ENCODE measurements at places on chromosomes 2 and 18.
A peak's percentile ranks its signal among the peaks of the same experiment; 100 is the strongest.

- DNase-seq, result no peak
Measured at GRCh38 chr18:76052227-76052595, 442.8 kb downstream of the ZNF516 start.

GRCh38 chr2:195472501-195473234 lies 184.4 kb upstream of the SLC39A10 start:
- no peak for DNase-seq

- no peak for DNase-seq
Measured at GRCh38 chr2:217360781-217361482, 501.1 kb upstream of the TNP1 start.

DNA sequence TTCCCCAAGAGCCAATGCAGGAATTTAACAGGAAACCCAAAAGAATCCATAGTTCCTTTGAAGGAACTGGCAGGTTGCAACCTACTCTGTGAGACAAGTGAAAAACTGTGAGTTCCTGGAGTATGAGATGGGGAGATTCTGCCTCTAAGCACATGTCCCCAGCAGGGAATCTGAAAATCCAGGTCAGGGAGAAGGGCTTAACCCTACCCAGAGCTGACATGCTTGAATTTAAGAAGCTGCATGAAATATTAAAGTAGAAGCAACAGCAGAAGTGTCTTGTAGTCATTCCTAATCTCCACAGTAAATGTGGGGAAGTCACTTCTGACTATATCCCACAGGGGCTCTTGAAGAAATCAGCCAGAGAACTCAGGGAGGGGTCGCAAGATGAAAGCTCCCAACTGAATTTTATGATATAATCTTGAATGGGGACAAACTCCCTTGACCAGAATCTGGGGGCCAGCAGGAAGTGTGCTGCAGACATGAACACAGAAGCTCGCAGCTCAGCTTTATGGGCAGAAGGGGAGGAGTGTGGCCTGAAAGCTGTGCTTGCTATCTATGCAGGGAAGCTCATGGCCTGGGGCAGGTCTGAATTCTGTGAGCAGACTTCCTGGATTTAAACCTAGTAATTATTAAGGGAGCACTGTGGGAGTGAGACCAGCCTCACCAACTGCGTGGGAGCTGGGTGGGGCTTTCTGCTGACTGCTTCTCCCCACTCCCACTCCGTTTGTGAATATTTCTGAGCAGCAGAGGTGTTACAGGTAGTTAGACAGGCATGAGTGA lies 184.1 kb upstream of the KYNU start:
- no peak for DNase-seq

DNA sequence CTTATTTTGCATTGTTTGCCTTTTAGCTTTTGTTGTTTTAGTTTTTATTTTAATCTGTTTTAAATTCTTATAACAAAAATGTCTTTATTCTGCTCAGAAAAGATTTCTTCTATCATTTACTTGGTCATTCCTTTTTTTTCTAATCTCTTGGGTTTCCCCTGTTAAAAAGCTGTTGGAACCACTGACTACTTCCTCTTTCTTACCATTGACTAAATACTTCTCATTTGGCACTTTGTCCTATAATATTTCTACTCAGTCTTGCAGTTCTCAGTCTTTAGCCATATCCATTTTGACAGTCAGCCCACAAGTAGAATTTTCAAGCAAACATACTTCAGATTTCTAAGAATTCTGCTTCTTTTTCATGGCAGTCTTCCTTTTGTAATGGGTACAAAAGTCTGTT lies 567.2 kb downstream of the SATB2 start:
- DNase-seq, result no peak

DNA sequence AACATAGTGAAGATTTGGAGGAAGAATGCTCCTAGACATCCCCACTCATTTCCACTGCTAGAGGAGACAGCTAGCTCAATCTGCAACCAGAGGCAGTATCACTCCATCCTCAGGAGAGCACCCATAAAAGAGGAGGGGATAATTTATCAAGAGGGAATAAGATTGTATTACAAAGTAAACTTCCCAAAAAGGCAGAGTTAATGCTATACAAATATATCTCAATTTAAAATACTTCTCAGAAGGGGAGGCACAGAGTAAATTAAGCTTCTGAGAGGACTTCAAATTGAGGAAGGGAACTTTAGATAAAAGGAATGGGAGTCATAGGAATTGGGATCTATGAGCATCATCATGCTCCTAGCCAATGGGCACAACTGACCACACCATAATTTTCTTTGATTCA lies 29.1 kb downstream of the EXOC6B start:
- DNase-seq, result no peak

- no peak for DNase-seq
Measured at GRCh38 chr2:120622886-120623753, 112.5 kb upstream of the GLI2 start.

DNA sequence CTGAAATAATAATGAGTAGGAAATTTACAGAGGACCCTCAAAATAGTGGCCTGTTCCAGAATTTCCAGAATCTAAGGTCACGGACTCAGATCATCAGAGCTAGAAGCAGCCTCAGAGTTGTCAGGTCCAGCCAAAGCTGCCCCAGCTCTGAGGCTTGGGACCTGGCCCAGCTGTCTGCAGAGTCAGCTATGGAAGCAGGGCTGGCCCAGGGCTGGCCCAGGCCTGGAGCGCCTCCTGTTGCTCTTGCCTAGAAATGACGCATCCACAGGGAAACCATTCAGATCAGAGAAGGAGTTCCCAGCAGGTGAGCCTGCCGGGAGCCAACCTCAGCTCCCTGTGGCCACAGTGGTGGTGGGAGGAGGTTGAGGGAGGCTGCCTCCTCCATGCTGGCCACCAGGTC lies 106.7 kb upstream of the ARL4C start:
- no peak for DNase-seq

DNA sequence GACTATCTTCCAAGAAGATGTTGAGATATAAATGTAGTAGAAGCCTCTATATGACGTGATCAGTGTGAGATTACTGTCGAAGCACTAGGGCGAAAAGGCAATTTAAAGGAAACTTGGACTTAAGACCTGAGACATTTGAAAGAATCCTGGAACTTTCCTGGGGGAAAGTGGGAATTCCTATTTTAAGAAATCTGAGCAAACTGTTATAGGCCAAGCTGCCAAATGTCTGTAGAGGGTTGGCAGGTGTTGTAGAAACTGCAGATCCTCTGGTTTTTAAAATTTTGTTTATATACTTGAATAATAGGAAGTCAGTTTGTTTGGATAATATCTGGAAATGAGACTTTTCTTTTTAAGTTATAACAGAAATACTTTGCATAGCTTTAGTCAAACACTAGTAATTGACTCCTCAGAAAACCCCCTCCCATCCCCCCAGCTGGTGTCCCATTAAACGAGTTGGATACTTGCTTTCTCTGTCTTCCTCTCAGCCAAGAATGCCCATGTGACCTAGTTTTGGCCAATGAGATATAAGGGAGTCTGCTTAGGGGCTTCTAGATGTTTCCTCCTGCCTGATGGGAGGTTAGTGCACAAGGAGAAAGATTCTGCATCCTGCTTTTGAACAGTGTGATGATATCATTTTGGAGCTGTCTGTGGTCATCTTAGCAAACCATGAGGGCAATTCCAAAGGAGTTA lies 61.2 kb downstream of the MOGAT1 start:
- DNase-seq, result no peak

GRCh38 chr2:65019675-65020195 lies 30.5 kb downstream of the SLC1A4 start:
- no peak for DNase-seq

DNA sequence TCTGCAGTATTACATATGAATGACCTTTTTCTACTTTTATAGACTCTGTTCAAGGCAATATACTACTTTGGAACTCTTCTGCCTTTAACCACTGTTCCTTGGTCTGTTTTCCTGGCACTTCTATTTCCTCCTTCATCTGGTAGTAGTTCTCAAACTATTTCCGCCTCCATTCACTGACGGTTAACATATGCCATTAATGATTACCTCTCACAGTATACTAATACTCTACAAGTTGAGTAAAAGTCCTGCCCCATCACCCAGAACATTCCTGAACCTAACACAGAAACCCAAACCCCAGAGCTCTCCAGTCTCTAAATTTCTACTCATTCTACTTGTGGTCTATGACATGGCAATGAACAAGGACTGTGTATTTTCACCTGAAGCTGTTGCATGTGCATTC lies 4.5 kb downstream of the GFPT1 start:
- DNase-seq, result no peak

- DNase-seq, result no peak
Measured at GRCh38 chr2:85135660-85135914, 2.4 kb downstream of the TCF7L1 start.

DNA sequence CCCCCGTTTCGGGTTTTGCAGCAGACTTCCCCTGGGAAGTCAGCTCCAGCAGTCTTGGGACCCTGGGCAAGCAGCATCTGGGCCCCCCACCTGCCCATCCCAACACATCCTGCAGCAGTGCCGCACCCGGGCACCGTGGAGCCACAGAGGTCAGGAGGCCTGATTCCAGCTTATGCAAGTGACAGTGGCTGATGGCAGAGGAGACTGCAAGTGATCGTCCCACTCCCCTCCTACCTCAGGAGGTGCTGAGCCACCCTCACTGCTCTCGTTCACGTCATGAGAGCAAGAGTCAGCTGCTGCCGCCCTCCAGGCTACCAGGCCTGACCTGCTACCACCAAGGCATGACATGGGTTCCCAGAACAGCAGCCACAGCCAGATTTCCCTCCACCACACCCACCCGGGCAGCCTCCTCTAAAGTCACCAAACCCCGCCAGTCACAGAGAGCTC lies 18.2 kb downstream of the COX7A2L start:
- no peak for DNase-seq

DNA sequence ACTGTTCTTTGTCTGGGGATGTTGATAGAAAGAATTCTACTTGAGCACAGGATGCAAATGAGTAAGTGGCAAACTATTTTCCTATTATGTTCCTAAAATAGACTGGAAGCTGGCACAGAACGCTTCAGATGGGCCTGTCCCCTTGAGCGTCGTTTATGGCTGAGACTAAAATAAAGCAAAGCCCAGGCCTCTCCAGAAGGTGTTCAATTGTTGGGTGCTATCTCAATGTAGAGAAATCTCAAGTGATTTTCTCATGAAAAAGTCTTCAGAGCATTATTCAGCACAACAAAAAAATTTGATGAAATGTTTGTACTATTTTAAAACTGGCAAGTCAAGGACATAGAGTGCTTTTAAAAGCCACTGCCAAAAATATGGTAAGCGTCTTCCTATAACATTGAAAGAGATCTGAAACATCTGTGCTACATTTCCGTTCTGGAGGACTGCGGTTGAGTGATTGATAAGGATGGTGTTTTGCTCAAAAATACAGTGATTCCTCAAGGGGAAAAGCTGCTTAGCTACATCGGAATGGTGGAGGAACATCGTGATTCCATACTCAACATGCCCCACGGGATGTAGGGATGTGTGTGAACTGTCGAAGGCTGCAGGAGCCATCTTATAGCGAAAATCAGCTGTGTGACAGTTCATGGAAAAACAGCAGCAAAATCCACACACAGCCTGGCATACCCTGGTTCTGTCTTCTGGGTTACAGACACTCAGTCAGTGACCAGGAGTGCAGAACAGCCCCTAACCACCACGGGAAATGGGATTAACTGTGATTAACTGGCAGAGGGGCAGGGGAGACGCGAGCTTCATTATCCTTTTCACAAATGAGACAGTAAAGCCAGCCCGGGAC lies 10.4 kb upstream of the LRRFIP1 start:
- DNase-seq, result no peak

DNA sequence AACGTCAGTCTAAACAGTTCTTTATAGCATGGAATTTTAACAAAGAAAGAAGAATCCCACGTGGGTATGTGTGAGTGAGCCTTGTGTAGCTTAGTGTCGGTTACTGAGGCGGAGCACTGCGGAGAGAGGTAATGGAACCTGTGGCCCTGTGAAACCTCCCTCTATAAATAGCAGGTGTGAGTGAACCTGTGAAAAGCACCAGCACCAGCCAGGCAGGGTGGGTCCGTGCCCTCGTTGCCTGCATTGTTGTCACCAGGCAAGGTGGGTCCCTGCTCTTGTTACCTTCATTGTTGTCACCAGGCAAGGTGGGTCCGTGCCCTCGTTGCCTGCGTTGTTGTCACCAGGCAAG lies 4.7 kb downstream of the CTDP1 start:
- DNase-seq, result no peak

- DNase-seq, result no peak
Measured at GRCh38 chr18:11578799-11579198, 30.6 kb upstream of the SLC35G4 start.

- no peak for DNase-seq
Measured at GRCh38 chr2:178173657-178174056, 20.7 kb upstream of the OSBPL6 start.

DNA sequence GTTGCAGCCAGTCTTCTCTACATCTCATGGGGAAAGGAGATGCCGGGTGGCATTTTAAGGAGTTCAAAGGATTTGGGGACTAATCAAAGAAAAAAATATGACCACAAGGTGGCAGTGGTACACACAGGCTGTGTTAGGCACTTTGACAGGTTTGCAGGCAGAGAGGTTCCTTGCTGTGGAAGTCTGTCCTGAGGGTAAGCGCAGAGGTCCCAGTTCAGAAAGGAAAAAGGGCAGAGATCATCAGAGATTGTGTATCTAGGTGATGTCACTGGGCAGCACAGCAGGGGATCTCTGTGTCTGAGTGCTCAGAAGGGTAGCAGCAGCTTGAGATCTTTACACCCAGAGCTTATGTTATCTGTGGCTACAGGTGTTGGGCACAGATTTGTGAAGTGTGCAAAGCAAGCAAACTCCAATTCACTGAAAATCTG lies 231.4 kb downstream of the LRRTM1 start:
- peak; percentile 1 for DNase-seq

GRCh38 chr2:139652385-139652784 lies 872.2 kb upstream of the NXPH2 start:
- no peak for DNase-seq

DNA sequence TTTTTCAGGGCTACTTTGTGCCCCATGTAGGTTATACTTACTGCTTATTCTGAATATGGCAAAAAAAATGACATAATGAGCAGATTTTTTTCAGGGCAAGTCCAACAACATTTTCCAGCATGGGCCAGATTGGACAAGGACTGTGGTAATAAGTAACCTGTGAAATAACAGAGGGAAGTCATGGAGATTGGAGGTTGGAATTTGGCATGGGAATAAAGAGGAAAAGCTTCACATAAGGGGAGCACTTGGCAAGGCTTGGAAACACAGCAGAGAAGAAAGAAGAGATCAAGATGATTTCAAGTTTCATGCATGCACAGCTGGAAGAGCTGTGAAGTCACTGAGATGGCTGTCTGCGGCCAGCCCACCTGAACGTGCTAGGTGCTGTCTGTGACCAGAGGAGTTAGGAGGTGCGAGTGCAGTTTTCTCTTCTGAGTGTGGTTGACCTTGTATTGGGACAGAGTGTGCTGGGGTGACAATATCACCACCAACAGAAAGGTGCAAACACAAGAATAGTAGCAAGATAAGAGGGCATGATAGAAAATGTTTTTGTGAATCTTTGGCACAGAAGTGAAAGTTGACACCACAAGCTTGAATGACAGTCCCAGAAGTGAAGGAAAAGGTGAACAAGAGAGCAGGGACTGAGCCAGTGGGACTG lies 71.1 kb upstream of the DSC1 start:
- DNase-seq, result no peak

Data from stimulated activated CD4-positive, alpha-beta T cell treated with anti-CD3 and anti-CD28 coated beads, Interleukin-2, amount 100 ng/mL, for 24 hours (primary cell).